ENCODE measurements at places on chromosomes 4 and X.

DNA sequence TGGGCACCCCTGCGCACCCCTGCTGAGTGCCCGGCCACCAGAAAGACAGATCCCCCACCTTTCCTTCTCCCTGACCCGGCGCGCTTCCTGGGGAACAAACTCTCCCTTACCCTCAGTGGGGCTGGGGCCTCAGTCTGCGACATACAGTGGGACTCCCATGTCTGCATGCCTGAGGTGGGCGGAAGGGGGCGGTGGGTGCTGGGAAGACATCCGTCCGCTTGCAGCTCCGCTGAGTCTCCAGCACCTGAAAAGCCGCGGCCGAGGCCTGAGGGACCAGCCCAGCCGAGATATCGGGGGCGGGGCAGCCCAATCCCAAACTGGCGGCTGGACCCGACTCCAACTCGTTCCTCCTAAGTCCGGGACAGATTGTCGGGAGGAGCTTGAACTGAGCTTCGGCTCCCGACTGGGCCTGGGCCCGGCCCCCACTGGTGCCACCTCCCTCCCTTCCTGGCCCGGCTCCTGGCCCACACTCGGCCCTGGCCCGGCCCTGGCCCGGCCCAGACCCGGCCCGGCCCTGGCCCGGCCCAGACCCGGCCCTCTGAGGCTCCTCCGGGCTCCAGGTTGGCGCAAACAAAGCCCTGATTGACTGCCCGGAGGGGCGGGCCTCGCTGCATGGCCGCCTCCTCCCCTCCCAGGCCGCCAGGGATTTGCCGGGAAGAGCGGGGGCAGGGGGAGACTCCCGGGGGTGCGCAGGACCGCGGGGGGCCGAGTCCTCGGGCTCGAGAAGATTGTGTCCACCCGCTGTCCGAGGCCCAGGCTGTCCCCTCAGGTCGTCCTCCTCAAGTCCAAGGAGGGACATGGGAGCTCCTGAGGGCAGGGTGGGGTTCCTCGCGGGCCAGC, 877 bp upstream of the SLC16A2 start:
- no peak for DNase-seq

- DNase-seq, result no peak
These were observed 82.9 kb upstream of the NHS start for GRCh38 chrX:17292111-17292527.

- no peak for DNase-seq
These were observed 9.7 kb upstream of the IRAK1 start for GRCh38 chrX:154029439-154029838.

GRCh38 chr4:80257851-80258250, 8.6 kb upstream of the FGF5 start:
- no peak for DNase-seq

- no peak for DNase-seq
These were observed 665 bp downstream of the TIGD2 start for GRCh38 chr4:89111833-89112563.

GRCh38 chr4:6750286-6751221, 32.0 kb upstream of the KIAA0232 start:
- no peak for DNase-seq

DNA sequence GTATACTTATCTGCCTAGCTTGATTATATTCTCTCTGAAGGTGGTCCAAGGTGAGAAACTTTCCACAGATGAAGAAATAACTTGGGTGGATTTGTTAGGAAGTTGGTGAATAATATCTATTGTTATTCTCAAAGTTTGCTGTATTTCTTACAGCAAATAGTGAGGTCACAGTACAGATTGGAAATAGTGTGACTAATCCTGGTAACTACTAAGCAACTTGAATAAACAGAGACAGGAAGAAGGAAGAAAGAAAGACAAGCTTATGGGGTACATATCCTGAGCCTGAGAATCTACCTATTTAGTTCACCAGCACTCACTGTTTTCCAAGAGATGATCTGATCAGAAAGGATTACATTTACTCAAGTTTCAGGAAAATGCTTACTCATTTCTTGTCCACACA, 1416.1 kb downstream of the RPA4 start:
- no peak for DNase-seq

DNA sequence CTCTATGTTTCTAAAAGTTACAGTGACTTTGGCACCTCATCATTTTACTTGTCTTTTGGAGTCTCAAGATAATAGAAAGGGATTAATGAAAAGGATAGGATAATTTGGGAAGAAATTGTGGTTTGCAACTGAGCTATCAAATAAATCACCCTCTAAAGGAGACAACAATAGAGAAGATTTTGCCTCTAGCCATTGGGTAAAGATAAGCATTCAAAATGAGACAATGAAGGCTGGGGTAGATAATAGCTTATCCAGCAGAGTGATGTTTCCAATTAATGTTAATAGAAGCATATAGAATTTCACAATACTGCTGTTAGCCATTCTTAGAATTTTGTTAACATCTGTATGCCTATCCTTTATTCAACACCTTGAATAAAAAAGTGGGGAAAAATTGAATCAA, 1177.6 kb downstream of the ADGRL3 start:
- DNase-seq, result no peak

GRCh38 chrX:46713672-46714490, 45.0 kb downstream of the SLC9A7 start:
- DNase-seq, result no peak

DNA sequence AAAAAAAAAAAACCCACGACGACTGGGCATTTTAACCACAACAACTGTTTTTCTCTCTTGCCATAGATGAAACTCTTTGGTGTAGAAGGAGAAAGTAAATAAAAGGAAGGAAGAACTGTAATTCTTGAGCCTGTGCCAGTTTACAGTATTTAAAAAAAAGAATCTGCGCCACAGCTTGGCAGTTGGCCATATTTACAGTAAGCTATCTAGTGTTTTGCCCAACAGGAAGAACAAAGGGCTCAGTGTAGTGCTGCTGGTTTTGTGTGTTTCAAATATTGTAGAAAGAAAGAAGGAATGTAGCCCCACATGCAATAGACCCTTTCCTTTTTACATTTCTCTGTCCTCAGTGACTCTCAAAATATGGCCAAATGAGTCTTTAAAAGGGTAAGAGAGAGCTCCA, 66.1 kb downstream of the NR3C2 start:
- peak; percentile 13 for DNase-seq

Measured in stimulated activated CD8-positive, alpha-beta memory T cell treated with anti-CD3 and anti-CD28 coated beads, Interleukin-7, amount 100 ng/mL, for 1 hour (primary cell).